ENCODE measurements at places on chromosomes 7 and 10. TPM values are rescaled to one million over a fixed set of nuclear protein-coding genes. Genes with fewer than 3 reads are reported as not detected.

The CCL26 gene
- not detected for total RNA-seq

The PHYHIPL gene
- total RNA-seq, result not detected

The NSUN5 gene
- 27.6 TPM for total RNA-seq

The DNA2 gene
- total RNA-seq, result 2.2 TPM

The SYT15 gene
- 0.32 TPM for total RNA-seq

The HBP1 gene
- 59.5 TPM for total RNA-seq

The LIPM gene
- not detected for total RNA-seq
